Stimulated activated naive CD8-positive, alpha-beta T cell treated with anti-CD3 and anti-CD28 coated beads, Interleukin-15, Interleukin-2, amounts not matched to agents 100 U/mL and 50 U/mL, for 24 hours (primary cell): ENCODE measurements at places on chromosomes 4 and X.

- no peak for DNase-seq
Measured at GRCh38 chr4:168826620-168827019, 183.4 kb downstream of the CBR4 start.

DNA sequence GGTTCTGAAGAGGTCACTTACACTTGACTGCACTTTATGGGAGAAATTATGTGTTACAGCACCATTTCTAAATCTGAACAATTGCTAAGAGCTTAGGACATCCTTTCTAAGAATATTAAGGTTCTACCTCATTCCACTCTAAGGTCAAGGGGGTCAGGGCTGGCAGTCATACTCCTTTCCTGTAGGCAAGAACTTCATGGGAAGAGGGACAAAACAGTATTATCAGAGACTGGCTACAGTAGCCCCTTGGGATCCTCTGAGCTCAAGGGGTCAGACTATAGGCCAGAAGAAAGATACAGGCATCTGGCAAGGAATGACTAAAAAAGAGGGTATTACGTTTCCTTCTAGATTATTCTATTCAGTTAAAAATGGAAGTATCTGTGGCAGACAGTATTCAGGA is 115.1 kb downstream of the RASL11B start:
- DNase-seq: no peak

- no peak for DNase-seq
Measured at GRCh38 chr4:38166082-38166481, 205.9 kb downstream of the PTTG2 start.

DNA sequence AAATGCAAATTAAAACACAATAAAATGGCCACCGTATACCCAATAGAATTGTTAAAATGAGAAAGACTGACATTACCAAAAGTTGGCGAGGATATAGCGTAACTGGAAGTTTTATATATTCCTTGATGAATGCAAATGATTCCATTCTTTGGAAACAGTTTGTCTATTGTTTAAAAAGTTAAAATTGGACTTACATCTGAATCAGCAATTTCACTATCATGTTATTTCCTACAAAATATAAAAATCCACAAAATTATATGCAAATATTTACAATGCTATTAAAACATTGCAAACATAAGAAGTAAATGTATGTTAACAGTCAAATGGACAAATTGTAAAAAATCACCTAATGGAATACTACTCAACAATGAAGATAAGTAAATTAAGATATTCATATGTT is 852.2 kb upstream of the NDST4 start:
- no peak for DNase-seq

GRCh38 chrX:20767346-20767745 is 500.6 kb upstream of the RPS6KA3 start:
- DNase-seq: no peak

DNA sequence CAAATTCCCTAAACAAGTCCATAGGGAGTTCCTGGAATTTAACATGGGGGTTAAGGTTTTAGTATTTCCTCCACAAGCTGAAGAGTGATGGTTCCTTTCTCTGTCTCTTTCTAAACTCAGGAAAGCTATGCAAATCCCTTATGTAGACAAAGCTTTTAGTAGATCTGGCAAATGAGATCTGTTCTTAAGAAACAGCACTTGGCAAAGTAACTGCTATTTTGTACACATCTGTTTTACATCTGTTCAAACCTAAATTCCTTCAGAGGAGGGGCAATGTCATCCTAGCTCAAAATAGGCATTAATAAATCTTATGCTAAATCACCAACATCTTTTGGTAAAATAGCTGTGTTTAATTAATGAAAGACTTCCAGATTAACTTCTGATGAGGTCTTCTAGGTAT is 137.8 kb upstream of the TBC1D9 start:
- no peak for DNase-seq

DNA sequence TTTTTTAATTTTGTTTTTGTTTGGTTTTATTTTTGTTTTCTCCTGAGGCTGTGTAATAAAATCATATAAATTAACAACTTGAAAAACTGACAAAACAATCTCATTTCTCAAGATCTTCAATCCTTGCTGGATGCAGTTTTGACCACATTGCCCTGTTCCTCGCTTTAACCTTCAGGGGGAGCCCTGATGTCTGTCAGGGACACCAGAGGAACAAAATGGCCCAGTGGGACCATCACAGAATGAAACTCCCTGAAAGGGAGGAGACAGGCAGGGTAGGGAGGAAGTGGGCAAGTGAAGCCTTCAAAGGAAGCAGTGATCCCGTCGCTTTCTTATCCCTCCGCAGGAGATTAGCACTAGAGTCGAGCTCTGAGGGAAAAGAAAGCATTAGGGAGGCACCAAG is 274.9 kb upstream of the LDB2 start:
- no peak for DNase-seq

- DNase-seq: no peak
Measured at GRCh38 chrX:13622401-13622964, 30.5 kb upstream of the TCEANC start.

GRCh38 chr4:145786830-145787229 is 106.9 kb downstream of the C4orf51 start:
- no peak for DNase-seq

GRCh38 chr4:2968381-2968780 is 5.0 kb downstream of the GRK4 start:
- DNase-seq: no peak

- DNase-seq: no peak
Measured at GRCh38 chrX:46938589-46938988, 26.4 kb downstream of the JADE3 start.

- no peak for DNase-seq
Measured at GRCh38 chr4:120915336-120915735, 7.2 kb downstream of the PRDM5 start.

- DNase-seq: no peak
Measured at GRCh38 chr4:170990989-170991589, 822.1 kb upstream of the GALNTL6 start.

DNA sequence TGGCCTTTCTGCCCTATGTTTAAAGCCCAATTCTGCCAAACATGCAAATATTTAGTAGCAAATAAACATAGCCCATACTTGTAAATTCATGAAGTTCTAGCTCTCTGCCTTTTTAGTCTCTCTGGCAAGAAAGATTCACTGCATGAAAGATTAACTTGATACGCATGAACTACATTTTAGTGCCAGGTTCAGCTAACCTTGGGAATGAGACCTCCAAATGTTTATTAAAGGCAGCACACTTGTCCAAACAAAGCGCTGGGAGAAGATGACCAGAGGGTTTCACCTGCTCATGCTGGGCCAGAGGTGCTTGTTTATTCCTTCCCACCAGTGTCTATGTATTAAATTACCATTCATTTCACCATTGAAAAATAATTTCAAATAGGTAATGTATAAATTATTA is 44.5 kb upstream of the IL1RAPL1 start:
- no peak for DNase-seq

DNA sequence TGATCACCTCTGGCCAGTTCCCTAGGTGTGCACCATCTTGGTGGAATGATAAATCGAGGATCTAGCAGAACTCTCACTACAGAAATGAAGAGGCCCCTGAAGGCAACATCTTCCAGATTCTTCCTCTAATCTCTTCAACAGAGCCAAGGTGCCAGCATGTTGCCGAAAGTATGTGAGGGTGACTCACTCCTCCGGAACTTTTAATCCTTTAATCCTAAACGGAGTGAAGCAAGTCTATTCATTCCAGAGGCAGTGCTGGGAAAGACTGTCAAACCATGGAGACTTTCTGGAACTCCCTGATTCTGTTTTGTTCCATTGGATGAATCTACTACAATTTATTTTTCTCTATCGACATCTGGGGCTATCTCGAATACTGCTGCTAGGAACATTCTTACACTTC is 68.7 kb downstream of the SUPT20HL2 start:
- DNase-seq: no peak

DNA sequence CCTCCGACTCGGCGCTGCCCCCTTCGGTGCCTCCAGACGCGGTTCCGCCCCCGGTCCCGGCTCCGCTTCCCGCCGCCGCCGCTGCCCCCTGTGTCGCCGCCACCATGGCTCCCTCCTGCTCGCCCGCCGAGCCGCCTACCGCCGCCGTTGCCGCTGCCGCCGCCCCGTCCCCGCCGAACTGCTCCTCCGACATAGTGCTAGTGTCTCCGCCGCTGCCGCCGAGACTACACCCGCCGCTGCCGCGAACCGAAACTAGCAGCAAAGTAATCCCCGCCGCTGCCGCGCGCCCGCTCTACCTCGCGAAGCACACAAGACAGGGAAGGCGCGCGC is 340 bp downstream of the HNRNPD start:
- peak; percentile 69 for DNase-seq

- DNase-seq: no peak
Measured at GRCh38 chr4:113675731-113676697, 85.5 kb downstream of the CAMK2D start.

DNA sequence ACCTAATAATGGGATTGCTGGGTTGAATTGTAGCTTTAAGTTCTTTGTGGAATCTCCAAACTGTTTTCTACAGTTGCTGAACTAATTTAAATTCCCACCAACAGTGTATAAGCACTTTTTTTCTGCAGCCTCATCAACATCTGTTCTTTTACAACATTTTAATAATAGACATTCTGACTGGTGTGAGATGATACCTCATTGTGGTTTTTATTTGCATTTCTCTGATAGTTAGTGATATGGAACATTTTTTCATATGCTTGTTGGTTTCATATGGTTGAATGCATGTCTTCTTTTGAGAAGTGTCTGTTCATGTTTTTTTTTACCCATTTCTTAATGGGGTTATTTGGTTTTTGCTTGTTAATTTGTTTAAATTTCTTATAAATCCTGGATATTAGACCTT is 1718.9 kb downstream of the C4orf33 start:
- DNase-seq: no peak

- DNase-seq: no peak
Measured at GRCh38 chr4:164846566-164846965, 30.4 kb upstream of the APELA start.

GRCh38 chr4:107736037-107736436 is 16.0 kb upstream of the PAPSS1 start:
- no peak for DNase-seq

- DNase-seq: no peak
Measured at GRCh38 chr4:120841580-120841979, 80.9 kb downstream of the PRDM5 start.

DNA sequence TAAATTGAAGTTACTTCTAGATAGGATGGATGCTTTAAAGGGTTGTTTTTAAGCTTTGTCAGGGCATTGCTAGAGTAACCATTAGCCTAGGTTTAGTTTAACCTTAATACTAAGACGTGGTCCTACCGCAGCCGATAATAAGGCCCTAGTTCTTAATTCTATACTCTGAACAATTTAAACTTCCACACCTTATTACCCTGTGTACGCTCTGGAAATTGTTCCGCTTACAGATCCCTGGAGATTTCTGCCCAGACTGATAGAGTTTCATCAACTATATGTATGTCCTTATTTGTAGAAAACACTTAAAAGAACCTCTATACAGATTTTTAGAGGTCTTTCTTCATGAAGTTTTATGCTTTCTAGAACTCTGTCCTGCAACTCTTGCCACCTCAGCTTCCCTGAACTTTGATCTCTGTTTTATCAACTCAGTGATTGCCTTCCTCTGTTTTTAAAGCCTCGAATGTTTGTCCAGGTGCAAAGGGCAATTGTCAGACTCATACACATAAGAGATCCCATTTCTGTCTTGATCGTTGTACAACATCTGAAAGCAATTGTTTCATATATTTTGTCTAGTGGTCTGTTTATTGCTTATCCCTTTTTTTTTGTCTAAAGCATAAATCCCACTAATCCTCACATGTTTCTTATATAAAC is 71.1 kb upstream of the VCX start:
- no peak for DNase-seq

DNA sequence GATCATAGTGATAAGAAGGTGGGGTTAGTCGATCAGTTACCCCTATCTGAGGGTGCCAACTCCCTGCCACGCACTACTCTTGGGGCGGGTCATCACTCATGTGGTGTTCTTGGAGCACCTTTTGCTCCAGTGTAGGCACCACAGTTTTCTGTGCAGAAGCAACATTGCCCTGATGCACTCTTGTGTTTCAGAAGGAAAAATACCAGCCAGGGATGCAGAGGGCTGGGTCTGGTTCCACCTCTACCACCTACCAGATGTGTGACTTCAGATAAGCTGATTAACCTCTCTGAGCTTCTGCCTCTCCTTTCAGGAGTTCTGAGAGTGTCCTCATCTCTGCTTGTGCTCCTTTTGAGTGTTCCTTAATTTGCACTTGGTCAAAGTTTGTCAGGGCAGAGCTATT is 29.9 kb upstream of the PROM1 start:
- DNase-seq: no peak

DNA sequence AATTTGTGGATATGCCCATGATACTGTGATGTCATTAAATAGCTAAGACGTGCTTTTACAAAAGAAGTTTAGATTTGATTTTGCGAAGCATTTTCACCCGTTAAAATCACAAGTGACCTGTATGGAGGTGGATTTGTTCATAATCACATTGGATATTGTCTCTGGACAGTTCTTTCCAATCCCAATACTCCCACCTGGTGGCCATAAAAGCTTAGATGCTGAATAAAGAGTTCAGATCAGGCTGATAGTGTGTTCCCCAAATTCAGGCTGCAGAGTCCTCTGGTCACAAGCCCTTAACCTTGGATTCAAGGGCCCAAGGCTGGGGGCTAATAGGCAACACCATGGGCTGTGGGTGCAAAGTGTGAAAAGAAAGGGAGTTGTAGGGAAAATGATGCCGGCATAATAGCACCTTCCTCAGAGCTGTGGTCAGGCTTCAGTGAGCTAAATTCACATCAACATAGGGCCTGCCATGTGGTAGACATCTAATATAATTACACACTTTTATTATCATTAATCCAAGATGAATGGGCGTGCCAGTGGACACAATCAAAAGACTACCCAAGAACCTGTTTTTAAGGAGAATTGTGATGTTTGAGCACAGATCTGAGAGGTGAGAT is 28.1 kb downstream of the SMIM43 start:
- peak; percentile 35 for DNase-seq

DNA sequence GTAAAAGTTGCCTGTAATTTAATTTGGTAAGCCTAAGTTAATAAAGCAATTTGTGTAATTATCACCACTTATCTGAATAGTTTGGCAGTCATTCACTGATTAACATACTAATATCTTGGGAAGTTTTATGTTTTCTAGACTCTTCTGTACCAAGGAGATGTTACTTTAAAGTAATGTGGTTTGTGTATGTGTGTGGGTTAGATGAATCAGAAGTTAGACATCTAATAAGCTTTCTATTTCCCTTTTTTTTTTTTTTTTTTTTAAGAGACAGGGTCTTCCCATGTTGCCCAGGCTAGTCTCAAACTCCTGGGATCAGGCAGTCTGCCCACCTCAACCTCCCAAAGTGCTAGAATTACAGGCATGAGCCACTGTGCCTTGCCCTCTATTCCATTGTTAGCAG is 5.3 kb downstream of the SLAIN2 start:
- no peak for DNase-seq

DNA sequence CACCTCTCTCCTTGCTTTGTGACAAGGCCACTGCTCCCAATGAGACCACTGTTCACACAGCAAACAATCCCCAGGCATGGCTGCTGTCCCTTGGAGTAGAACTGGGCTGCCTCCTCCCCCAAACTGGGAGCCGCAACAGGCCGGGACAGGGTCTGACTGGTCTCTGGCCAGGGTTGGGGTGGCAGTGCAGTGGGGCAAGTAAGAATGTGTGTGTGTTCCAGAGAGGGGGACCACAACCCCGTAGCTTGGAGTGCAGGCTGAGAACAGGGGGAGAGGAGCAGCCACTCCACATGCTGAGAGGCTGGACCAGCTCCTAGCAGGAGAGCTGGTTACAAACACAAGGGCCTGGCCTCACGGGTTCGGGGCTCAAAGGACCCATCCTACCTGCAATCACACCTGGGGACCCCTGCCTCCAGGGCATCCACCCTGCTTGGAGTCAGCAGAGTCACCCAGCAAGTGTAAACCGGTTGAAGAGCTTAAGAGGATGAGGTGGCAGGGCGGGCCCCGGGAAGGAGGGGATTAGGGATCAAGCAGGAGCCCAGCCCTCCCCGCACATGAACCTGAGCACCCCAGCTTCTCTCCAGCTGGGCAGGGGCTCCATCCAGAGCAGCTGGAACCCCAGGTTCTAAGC is 3.8 kb upstream of the ZNF185 start:
- DNase-seq: no peak
